ENCODE measurements at places on chromosomes 4 and X. TPM values are rescaled to one million over a fixed set of nuclear protein-coding genes. Genes with fewer than 3 reads are reported as not detected.
A peak's percentile ranks its signal among the peaks of the same experiment; 100 is the strongest.

NR3C2 gene
- total RNA-seq, result 35.4 TPM

HNRNPDL gene
- 303 TPM for total RNA-seq

- no peak for DNase-seq
Observed at GRCh38 chrX:112641449-112641848, 38.3 kb downstream of the LHFPL1 start.

DNA sequence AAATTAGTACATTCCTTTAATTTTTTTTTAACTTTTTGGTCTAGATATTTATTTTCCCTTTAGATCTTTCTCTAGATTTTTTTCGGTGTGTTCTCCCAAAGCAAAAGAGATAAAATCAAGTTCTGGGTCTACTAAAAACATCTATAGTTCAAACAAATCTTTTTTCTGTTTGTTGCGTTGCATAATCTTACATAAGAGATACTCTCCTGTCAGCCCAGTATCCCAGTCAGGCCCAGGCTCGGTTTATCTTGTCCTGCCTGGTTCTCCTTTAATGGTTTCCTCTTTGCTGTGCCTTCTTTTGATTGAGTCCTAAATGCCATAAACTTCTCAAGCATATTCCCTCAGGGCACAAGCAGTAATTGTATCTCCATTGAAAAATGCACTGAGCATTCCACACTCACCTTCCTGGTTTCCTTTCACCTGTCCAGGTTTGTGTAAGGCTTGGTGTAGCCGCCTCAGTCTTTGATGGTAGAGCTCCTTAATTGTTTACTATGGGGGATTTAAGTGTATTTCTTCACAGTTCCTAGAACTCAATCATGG is 104.9 kb downstream of the TMEM131L start:
- DNase-seq, result no peak

- no peak for DNase-seq
Observed at GRCh38 chrX:1323315-1323714, 13.3 kb upstream of the IL3RA start.

- no peak for DNase-seq
Observed at GRCh38 chr4:36511785-36512184, 230.4 kb downstream of the DTHD1 start.

DNA sequence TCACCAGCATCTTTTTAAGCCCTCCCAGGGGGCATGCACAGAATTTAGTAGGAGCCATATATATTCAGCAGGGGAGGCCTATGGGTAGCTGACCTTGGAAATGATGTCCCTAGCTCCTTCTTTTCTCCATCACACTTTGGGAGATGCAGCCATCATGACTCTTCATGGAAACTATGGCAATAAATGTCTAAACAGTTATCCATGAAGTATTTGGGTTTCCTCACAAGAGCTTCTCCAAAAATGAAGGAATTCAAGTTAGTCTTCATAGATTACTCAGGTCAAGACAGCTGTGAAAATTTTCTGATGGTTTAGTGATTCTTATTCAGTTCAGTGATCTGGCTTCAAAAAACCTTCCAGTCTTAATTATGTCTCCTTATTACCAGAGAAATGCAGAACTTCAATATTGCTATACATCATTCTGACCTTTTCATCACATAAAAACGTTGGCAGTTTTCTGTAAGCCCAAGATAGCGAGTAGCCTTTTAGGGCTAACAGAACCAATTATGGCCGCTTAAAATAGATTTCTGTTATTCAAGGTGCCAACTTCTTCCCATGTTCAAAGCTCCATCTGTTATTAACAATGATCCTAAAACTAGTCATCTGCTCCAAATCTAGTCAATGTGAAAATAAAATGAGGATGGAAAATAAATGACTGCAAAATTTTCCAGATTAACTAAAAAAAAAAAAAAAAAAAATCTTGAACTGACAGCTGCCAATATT is 52.5 kb downstream of the TMEM156 start:
- DNase-seq, result no peak

DNA sequence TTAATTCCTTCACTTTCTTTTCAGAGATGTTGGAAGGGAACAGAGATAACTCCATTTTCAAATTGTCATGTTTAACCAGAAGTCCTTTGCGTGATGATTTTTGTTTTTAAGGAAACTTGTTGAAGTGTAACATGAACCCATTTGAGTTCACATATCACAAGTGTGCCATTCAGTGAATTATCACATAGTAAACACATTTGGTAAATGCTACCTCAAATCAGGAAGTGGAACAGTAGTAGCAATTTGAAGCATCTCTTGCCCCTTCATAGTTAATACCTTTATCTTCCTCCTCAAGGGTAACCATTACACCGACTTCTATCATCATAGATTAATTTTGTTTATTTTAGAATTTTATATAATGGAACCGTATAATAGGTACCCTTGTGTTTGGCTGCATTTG is 35.8 kb downstream of the KDM6A start:
- no peak for DNase-seq

GRCh38 chr4:128573781-128574508 is 235.6 kb upstream of the JADE1 start:
- DNase-seq, result no peak

GRCh38 chrX:123188081-123188480 is 4.0 kb downstream of the GRIA3 start:
- peak; percentile 1 for DNase-seq

- DNase-seq, result no peak
Observed at GRCh38 chr4:159188646-159189045, 85.8 kb downstream of the RAPGEF2 start.

- DNase-seq, result no peak
Observed at GRCh38 chr4:34245276-34245675, 1999.0 kb downstream of the ARAP2 start.

DNA sequence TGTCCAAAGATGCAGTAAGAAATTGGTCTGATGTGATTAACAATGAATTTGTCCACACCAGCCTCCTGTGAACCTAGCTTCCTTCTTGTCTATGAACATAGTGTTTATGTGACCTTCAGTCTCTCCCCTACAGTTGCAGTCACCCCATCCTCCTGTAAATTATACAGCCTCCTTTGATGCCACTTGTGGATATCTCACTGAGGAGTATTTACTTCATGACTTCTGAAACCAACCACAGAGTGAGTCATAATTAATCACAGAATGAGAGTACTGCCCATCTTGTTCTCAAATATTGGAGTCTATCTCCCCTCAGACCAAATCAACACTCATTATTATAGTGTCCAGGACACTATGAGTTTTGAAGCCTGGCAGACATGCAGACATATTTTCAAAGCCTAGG is 27.3 kb upstream of the XAGE2 start:
- no peak for DNase-seq

DNA sequence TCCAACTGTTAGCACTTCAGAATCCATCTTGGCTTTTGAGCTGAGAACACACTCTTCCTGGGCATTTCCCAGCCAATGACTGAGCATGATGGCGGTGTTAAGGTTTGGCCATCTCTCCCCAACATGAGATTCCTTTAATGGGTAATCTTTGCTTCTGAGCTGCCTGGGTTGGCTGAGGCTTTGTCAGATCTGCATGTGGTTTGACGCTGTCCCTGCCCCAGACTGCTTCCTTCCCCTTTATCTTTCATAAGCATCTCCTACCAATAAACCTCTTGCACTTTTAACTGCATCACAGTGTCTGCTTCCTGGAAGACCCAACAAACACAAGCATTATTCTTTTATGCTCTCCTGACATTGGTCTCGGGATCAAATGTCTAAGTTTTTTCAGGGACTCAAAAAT is 31.5 kb upstream of the DIPK2B start:
- DNase-seq, result no peak

DNA sequence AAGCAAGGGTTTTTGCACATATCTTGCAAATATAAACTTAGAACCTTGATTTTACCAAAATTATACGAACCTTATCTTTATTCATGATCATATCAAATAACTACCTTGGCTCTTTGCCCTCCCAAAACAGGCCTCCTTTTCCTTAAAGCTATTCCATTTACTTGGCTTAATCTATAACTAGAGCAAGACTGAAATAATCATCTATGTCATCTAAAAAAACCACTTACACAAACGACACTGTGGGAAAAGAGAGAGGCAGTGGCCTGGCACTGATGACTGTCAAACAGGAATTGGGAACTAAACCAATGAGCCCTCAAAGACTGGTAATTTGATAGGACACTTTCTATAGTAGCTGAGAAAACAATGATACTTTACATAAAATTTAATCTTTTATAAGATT is 11.7 kb upstream of the PTPN13 start:
- no peak for DNase-seq

DNA sequence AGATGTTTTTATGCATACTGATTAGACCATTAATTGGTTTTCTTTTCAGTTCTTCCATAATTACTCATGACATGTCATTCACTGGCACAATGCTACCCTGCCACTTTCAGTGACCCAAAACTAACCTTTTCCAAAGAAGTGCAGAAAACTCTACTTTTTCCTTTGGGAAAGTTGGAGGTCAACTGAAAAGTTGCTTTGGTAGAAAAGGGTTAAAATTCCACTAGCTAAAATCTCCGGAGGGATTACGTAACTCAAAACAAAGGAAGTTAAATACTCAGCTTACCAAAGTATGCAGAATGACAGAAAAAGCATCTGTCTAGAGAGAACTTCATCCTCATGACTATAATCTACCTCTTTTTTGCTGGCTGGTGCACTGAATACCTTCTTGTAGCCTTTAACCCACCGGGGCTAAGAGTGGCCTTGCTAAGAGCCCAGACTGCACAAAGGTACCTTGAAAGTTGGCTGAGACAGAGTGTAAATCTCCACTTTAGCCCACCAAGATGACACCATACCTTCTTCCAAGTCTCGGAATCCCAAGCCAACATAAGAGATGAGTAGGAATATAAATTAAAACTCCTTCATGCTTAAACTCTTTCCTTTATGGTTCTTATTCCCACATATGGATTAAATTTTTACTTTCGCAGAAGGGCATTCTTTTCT is 1099.5 kb upstream of the INTU start:
- DNase-seq, result peak; percentile 46

GRCh38 chr4:110624398-110624780 is 1.5 kb upstream of the PITX2 start:
- DNase-seq, result peak; percentile 44

- no peak for DNase-seq
Observed at GRCh38 chrX:113818346-113818745, 765.5 kb upstream of the HTR2C start.

DNA sequence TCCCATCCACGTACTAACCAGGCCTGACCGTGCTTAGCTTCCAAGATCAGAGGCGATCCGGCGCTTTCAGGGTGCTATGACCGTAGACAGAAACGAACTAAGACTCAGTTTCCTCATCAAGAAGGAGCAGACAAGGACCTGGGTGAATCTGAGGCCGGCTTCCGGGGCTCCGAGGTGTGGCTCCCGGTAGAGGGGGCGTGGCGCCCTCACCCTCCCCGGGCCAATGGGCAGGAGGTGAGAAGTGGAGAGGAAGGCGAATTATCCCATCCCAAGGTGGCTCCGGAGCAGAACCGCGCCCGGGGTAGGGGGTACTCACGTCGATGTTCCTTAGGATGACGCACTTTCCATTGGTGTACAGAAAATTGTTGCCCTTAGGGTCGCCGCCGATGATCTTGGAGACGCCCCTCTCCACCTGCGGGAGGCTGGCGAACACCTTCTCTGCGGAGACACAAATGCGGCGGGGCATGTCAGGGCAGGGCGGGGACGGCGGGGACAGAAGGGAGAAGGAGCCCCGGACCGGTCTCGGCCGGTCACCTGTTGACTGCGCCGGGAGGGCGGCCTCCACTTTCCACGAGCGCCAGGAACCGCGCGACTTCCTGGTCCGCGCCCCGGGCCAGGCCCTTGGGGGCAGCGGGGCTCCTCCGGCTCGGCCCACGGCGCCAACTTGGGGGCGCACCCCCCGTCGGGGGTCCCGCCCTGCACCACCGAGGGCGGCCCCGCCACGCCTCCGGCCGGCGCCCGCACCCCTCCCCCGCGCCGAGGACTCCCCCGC is 616 bp downstream of the WDR1 start:
- DNase-seq, result peak; percentile 44

- DNase-seq, result no peak
Observed at GRCh38 chr4:82125787-82126297, 247.9 kb downstream of the HNRNPD start.

All from tongue (tissue), 3 donors.